ENCODE measurements at places on chromosomes 1 and 21.
A peak's percentile ranks its signal among the peaks of the same experiment; 100 is the strongest.

DNA sequence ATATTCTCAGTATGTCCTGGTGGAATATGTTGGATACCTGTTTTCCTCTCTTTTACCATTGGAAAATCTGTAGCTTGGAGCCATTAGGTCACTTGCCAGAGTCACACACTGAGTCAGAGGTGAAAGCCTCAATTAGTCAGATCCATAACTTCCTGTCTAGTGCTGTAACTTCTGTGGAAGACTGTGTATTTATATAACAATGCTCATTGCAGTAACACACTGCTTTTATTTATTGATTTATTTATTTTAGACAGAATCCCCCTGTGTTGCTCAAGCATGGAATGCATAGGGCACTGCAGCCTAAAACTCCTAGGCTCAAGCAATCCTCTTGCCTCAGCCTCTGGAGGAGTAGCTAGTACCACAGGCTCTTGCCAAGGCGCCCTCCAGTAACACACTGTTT is 1.3 kb upstream of the DOCK7 start:
- DNase-seq, result no peak

DNA sequence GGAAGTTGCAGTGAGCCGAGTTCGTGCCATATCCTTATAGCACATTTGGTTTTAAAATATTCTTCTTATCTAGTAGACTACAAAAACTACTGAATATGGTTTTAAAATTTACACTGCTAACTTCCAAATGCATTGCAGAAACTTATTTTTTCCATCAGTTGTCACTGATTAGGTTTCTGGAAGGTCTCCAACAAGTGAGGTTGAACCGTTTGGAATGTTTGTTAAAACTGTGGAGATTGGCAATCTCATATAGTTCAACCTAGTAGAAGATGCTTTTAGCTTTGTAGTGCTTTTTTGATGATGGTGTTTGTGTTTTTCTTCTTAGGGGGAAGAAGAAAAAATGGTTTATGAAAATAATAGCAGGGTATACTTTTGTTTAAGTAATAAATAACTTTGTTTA is 12.9 kb downstream of the CENPF start:
- DNase-seq, result no peak

DNA sequence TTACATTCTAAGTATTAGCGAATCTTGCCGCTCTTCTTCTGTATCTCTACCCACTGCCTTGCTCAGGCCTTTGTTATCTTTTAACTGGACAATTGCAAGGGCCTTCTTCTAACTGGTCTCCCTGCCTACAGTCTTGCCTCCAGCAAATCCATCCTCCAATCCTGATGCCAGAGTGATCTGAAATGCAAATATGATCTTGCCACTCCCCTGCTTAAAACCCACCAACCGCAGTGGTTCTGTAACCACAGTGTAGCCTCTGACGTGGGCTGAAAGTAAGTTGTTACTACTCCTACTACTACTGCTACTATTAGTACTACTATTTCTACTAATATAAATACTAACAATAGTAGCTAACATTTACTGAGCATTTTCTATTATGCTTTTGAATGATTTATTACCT is 12.4 kb downstream of the MOV10 start:
- DNase-seq, result no peak

GRCh38 chr1:46186076-46186475 is 9.8 kb upstream of the P3R3URF start:
- no peak for DNase-seq

GRCh38 chr1:171245458-171246064 is 2.7 kb upstream of the FMO1 start:
- DNase-seq, result peak; percentile 46

DNA sequence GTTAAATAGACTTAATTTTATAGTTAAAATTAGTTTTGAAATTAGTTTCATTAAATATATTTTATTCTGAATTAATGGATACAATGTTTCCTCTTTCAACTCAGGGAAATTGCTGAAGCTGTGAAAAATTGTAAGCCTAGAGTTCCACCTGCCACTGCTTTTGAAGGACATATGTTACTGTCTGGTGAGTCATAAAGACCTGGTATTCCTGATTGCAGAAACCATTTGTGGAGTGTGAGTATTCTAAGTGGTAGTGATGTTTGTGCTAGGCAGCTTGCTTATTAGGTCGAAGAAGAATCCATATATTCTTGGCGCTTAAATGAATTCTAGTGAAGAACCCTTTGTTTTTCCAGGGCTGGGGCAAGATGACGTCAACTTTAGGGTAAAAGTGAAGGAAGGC is 34.0 kb downstream of the MTR start:
- DNase-seq, result no peak

DNA sequence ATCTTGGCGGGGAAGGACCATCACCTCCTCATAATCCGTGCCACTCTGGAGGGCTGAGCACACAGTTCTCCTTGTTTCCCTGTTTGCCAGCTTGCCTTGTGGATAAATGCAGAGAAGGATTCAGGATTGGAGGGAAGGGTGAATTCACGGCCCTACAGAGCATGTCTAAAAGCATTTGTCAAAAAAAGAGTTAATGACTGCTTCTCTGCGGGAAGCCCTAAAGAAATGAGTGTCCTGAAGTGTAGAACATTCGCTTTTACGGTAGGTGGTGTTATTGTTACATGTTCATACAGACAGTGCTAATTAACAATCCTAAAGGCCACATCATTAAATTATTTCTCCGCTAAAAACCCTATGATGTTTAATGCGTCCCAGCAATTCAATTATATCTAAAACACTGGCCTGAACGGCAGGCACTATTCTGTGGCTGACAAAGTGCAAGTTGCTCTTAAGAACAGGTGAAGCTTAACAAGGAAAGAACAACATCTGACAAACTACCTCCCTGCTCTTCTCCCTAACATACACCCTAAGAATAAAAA is 112.3 kb upstream of the NFIA start:
- no peak for DNase-seq

GRCh38 chr1:87400813-87401212 is 72.1 kb downstream of the LMO4 start:
- DNase-seq, result no peak

DNA sequence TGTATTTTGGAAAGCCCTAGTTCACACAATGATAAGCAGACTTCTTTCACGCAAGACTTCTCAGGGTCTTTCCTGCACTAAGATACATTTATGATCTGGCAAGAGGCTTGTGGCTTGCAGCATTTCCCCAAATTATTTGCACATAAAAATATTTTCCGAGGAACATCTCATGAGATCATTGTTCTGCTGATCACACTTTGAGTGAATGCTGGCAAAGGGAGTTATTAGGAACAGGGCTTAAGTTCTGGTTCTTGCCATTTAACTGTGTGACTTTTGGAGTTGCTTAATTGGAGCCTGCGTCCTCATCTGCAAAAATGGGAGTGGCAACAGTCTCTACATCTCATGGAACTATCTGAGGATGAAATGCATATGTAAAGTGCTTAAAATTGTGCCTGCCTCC is 50.2 kb downstream of the GADD45A start:
- no peak for DNase-seq

- DNase-seq, result no peak
Observed at GRCh38 chr1:39671433-39671792, 494 bp downstream of the NT5C1A start.

DNA sequence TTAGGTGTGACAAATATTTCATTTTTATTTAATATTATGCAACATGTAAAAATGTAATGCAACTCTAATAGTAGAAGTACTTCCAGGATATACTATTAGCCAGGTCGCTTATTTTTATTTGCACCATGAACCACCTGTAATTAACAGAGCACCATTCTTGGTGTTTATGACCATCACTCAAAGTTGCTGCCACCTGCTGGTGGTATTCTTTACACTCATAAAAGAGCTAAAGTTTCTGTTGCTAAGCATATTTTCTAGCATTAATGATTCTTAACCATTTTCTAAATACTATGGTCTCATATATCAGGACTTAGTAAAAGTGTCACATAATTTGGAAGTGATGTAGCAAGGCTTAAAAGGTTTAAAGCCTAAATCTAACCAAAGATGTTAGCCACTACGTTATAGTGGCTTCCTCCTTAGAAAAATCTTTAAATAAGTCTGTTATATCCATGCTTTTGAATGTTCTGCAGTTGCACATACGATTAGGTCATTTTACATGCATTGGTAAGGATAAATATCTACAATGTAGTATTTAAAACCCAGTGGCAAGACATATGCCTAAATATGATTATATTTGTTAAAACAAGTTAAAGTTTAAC is 244.5 kb downstream of the NEGR1 start:
- DNase-seq, result peak; percentile 12

DNA sequence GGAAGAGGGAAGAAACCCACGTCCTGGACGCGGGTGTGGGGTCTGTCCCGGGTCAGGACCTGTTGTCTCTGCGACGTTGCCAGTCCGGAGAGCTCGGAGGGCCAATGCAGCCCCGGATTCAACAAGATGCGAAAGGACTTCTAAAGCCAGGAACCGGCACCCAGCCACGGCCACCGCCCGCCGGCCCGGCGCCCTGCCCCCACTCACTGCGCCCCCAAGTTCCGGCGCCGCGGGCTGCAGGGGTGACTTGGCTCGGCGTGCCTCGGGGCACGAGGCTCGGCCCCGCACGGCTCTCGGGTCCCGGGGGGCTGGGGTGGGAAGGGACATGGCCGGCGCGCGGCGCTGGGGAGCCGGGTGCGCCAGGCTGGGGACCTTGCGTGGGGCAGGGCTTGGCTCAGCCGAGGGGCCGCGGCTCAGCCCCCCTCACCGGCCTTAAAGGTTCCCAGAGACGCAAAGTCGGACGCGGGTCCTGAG is 51.8 kb upstream of the H6PD start:
- DNase-seq, result peak; percentile 81

DNA sequence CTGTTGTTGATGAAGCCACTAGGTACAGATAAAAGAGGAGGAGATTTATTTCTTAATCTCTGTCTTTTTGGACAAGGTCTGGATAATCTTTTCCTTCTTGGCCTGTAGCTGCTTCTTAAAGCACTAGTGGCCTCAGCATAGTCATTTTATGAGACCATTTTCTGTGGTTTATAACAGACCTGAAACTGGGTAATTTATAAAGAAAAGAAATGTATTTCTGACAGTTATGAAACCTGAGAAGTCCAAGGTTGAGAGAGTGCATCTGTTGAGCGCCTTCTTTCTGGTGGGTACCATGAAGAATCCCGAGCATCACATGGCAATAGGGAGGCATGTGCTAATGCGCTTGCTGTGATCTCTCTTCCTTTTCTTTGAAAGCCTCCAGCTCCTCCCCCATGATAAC is 36.7 kb upstream of the PDC start:
- DNase-seq, result no peak

DNA sequence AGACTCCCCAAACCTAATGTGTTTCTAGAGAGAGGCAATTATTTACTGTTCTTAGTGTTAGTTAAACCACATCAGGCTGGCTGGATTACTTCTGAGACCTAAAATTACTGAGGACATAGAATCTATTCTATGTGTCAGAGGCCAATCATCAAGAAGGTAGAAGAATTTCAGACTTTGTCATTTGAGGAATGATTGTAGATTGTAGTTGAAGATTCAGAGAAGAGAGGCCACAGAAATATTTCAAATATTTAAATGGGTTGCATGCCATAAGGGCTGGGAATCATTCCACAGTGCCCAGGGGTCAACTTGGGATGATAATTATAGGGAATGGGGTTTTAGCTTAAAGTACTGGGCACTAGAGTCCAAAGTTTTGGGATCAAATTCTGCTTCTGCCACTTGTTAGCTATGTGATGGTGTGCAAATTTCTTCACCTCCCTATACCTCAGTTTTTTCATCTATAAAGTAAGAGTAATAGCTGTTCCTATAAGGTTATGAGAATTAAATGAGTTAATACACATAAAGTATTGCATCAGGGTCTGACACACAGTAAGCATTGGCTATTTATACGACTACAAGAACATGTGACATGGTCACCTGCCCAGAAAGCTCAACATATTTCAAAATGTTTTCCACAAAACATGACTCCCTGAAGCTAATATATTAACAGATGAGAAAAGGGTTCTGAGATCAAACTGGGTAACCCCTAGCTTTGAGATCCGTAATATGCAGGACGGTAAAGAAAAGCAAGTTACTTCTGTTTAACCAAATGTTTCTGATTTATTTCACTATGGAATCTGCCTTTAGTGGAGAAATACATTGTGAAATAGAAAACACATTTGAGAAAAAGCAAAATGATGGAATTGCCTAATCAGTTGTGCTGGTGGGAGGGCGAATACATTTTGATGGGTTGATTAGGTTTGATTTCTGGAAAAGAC is 69.7 kb upstream of the SPAG17 start:
- no peak for DNase-seq

- no peak for DNase-seq
Observed at GRCh38 chr1:205547936-205548827, 43.7 kb downstream of the CDK18 start.

DNA sequence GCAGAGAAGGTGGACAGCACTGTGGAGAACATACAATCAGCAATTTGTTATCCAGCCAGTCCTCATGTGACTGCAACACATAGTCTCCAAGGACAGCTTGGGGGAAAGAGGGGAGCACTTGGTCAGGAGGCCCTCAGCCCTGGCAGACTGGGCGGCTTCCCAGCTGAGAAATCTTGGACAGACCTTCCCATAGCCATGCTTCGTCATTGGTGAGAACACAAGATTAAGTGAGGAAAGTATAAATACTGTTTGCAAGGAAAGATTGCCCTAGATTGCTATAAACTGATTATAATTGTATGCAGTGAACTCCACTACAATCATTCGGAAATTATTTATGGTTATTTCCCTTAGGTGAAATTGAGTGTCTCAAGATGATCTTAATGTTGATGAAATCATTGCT is 131.5 kb downstream of the LMX1A start:
- no peak for DNase-seq

GRCh38 chr1:110255392-110255787 is 45.3 kb downstream of the KCNC4 start:
- no peak for DNase-seq

DNA sequence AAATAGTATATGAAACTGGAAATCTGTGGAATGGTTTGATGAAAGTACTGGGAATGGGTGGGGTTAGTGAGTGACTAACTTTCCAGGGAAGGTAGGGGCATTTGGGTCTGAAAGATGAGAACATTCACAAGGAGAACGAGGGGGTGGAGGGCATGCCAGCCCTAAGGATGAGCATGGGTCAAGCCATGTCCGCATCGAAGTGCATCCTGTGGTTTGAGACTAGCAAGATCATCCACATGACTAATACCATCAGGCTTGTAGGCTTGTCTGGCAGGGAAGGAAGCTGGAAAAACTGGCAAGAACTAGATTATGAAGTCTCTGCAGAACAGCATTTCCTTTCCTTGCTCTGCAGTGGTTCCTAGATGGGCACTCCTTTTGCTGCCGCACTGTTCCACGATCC is 70.4 kb upstream of the UBE2U start:
- no peak for DNase-seq

DNA sequence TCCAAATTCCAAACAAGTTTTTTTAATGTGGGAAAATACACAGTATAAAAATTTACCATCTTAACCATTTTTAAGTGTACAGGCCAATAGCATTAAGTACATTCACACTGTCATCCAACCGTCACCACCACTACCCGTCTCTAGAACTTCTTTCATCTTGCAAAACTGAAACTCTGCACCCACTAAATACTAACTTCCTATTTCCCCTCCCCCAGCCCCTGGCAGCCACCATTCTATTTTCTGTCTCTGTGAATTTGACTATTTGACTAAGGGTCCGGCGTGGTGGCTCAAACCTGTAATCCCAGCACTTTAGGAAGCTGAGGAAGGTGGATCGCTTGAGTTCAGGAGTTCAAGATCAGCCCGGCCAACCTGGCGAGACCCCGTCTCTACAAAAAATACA is 36.1 kb downstream of the CLSTN1 start:
- DNase-seq, result peak; percentile 44

- DNase-seq, result peak; percentile 43
Observed at GRCh38 chr1:38018864-38019343, 6.4 kb downstream of the UTP11 start.

GRCh38 chr1:53011175-53011574 is 50.8 kb upstream of the PODN start:
- DNase-seq, result no peak

Data from GM20000 (cell line).